ENCODE measurements at places on chromosomes 11 and 22.
A peak's percentile ranks its signal among the peaks of the same experiment; 100 is the strongest.

DNA sequence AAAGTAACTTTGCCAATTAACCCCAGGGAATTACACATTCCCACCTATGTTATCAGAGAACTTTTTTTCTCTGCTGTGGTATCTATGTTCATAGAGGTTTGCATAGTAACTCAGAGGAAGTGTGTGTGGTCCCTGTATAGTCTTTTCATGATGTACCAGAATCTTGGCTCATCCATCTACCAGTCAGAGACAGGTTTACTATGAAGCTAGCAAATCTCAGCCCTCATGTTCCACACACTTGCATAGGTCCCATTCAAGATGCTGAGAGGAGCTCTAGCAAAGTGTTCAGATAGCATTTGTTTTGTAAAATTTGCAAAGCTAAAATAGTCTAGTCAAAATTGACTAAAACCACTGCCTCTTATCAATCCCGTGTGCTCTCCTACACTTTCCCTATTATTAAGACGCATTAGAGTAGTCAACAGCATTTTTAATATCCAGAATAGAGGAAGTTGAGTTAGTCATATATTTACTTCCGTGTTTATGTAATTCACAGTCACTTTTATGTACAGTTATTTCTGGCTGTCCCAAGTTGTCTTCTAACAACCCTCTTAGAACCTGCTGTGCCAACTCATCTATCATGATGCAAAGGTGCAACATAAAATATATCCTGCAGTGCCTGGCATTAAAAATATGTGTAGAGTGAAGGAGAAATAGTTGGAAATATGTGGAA is 184.2 kb downstream of the FAM76B start:
- DNase-seq = no peak

DNA sequence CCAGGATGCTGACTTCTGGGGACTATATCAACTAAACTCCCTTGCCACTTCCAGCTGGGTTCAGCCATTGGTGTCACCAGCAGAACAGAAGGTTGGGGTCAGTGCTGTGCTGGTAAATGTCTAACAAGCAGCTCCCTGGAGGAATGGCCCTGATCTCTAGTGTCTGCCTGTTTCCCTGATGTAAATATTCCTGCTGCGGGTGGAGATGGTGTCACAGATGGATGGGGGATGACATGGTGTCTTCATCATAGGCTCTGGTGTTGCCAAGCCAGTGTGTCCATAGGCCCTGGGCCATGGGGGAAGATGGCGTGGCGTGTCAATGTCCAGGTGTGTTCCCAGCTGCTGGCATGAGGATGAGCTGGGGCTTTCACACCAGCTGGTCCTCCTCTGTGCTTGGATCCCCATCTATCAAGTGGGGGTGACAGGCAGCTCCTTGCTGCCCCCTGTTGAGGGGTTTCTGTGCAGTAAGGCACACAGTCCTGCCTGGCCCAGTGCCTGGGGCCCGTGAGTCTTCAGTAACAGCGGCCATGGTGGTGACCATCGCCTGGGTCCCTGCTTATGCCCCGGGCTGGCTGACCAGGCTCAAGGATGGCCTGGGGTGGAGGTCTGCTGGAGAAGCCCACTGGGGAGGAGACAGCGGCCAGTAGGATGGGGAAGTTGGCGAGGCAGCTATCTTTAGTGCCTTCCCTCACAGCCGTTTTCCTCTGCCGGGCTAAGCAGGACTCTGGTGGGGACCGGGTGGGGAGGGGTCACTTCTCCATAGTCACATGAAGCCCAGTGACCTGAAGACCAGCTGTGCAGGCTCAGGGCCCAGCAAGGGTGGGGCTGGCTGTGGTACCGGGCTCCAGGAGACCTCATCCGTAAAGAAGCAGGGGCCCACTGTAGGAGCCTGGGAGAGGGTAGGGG is 12.7 kb downstream of the RPL3 start:
- DNase-seq = peak; percentile 19

DNA sequence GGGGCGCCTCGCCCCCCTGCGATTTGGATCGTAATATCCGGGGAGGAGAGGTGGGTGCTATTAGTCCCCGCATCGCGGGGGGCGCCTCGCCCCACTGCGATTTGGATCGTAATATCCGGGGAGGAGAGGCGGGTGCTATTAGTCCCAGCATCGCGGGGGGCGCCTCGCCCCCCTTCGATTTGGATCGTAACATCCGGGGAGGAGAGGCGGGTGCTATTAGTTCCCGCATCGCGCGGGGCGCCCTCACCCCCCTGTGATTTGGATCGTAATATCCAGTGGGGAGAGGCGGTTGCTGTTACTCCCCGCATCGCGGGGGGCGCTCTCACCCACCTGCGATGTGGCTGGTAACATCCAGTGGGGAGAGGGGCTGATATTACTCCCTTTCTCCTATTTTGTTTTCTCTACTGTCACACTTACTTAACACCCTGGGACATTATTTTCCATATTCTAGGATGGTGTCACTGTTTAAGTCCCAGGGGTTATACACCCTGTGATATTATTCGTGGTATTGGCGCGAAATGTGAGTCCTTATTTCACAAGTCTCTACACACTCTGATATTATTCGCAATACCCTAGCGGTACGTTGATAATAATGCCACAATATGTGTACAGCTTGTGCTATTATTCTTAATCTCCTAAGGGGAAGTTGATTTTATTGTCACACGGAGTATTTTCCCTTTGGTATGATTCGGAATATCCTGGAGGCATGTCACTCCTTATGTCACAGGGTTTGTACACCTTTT is 57.8 kb upstream of the ALDH3B2 start:
- DNase-seq = peak; percentile 48

- no peak for DNase-seq
Measured at GRCh38 chr11:91174193-91174592, 951.3 kb upstream of the CHORDC1 start.

- DNase-seq = no peak
Measured at GRCh38 chr22:44973829-44974228, 36.0 kb downstream of the PHF21B start.

- no peak for DNase-seq
Measured at GRCh38 chr22:45429424-45429823, 15.9 kb downstream of the RIBC2 start.

DNA sequence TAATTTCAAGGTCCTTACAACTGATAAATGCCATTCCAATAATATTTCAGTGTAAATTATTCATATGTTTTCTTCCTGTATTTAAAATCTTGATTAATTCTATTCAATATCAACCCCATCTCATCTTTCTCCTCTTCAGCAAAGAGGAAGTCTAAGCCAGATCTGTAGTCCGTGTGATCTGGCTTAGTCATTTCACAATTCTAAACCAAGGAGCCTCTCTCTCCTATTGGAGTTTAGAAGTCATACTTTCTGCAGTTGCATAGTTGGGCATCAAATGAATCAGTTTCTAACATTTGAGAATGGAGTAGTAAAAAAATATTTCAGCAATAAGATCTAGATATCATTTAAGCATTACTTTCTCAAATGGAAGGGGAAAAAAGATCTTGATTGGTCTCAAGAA is 354.9 kb downstream of the JRKL start:
- no peak for DNase-seq

DNA sequence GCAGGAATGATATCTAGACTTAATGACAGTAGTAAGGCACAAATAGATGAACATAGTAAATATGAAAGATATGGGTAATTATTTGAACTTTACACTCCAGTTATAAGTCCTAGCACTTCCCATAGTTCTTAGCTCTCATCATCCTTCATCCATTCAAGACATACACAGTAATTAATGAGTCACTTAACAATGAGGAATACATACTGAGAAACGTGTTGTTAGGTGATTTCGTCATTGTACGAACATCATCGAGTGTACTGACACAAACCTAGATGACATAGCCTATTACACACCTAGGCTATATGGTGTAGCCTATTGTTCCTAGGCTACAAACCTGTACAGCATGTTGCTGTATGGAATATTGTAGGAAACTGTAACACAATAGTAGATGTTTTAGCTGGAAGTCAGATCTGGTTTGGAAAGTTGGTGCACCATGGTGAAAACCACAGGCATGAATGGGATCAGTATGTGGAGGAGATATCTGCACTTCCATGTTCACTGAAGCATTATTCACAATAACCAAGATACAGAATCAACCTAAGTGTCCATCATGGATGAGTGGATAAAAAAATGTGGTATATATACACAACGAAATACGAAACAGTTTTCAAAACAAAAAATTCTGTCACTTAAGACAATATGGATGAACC is 229.9 kb upstream of the PITPNB start:
- no peak for DNase-seq

Data from NCI-H1694 treated with DMSO at 0.1 percent for 48 hours (cell line).